ENCODE measurements at places on chromosomes 2 and 18.
A peak's percentile ranks its signal among the peaks of the same experiment; 100 is the strongest.

DNA sequence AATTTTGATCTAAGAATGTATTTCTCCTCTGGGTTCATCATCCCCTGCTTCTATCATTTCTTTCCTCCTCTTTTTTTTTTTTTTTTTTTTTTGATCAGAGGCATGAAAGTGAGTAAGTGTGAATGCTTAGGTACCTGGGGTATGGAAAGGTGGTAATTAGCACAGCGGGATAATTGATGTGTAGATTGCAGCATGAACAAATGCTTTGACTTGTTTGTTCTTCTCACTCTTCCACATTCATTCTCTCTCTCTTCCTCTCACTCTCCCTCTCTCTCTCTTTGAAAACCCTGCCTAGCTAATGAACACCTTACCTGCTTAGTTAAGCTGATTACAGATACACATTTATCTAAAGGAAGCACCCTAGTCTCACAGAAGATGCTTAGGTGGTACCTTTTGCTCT is 74.7 kb downstream of the ZEB2 start:
- DNase-seq: no peak

DNA sequence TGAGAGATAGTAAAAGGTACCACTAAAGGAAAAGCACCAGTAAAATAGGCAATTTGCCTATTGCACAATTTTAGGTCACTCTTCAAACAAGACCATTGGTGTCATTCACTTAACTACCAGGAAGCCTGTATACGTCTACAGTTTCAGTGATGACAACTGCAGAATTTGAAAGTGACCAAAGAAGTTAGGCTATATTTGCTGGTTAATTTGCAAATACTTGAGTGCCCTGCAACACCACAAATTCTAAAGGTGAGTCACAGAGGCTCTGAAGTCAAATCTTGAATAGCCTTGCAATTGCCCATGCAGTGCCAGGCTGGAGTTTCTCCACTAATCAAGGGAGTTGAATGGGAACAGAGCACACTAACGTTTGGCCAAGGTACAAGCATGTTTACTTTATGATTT is 128.7 kb upstream of the CCDC68 start:
- no peak for DNase-seq

DNA sequence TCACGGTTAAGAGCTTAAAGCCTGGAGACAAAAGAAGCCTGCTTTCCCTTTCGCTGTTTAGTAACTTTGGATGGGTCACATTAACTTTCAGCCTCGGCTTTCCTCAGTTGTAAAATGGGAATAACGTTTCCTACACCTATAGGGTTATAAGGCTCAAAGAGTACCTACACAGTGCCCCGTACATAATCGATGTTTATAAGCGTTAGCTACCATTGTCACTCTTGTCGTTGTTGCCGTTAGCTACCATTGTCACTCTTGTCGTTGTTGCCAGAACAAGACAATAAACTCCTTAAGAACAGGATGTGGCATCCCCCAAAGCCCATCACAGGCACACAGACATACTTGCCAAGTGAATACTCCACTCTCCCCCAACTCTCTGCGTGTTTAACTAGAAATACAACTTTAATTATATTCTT is 901 bp upstream of the MFSD6 start:
- peak; percentile 6 for DNase-seq

DNA sequence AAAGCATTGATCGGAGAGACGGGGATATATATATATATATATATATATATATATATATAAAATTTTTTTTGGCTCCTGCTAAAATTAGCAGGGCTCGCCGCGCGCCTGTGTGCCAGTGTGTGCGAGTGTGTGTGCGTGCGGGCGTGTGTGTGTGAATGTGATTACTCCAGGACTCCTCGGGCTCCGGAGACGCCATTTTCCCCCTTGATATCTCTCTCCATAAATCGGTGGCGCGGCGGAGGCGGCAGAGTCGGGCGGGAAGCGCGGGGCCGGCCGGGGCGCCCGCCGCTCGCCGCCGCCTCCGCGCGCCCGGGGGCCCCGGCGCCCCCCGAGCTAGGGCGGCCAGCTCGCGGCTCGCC is 795 bp upstream of the SETBP1 start:
- DNase-seq: no peak

DNA sequence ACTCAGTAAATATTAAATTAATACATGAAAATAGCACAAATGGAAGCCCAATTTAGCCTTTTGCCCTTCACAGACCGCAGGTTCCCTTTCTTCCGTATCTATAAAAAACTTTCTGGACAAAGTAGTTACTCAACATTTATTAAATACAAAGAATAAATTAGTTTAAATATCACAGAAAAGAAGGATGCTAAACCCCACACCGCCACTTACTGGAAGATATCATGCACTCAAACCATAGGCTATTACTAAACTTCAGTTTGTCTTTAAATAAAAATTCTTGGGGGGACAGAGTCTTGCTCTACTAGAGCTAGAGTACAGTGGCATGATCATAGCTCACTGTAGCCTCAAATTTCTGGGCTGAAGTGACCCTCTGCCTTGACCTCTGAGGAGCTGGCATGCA is 120.7 kb upstream of the FHL2 start:
- DNase-seq: no peak

- DNase-seq: no peak
Observed at GRCh38 chr2:195168369-195168768, 488.7 kb upstream of the SLC39A10 start.

DNA sequence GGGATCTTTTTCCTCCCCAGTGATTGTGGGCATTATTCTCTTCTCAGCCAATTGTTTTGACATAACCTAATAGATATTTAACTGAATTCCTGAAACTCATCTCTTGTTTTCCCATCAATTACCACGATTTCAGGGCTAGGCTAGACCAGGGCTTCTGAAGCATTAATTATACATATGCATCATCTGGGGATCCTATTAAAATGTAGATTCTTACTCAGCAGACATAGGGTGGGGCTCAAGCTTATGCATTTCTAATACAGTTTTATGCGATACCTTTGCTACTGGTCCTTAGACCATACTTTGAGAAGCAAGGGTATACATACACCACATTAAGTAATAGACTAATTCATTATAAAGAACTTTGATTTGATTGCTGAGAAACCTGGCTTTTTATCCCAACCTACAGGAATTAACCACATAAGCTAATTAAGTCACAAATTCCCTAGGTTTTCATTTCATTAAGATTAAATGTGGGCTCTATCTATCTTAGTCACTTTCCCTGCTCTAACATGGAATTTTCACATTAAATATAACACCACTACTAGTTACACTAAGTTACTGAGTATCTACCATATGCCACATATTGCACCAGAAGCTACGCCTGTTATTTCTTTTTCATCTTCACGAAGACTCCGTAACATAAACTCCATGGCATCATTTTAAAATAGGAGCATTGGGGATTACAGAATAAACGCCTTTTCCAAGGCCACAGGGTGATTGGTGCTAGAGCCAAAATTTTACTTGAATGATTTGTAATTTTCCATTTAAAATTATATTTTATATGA is 417.5 kb downstream of the DPP10 start:
- no peak for DNase-seq

DNA sequence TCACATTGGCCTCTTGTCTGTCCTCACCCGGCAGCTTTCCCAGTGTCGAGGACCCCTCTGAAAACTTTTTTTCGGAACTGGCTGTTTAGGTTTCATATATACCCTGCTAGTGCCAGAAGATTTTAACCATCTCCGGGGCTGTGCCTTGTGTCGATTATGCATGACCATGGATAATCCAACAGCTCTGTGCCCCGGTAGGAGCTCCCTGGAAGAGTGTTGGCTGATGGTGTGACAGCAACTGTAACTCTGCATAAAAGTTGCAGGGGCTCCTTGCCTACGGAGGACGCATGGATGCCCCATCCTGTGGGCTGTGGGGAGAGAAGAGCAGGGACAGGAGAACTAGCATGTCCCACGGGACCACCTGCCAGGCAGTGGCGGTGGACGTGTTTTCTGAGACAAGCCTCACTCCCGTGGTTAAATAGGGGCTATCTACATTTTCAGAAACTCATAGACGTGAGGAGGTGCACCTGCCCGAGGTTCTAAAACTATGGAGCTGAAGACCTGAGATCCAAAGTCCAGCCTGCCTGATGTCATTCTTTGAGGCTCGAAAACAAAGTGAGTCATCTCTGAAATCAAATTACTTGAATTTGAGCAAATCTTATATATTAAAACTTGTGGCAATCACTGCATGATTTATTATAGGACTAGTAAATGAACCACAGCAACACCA is 437.2 kb upstream of the HS6ST1 start:
- DNase-seq: no peak

DNA sequence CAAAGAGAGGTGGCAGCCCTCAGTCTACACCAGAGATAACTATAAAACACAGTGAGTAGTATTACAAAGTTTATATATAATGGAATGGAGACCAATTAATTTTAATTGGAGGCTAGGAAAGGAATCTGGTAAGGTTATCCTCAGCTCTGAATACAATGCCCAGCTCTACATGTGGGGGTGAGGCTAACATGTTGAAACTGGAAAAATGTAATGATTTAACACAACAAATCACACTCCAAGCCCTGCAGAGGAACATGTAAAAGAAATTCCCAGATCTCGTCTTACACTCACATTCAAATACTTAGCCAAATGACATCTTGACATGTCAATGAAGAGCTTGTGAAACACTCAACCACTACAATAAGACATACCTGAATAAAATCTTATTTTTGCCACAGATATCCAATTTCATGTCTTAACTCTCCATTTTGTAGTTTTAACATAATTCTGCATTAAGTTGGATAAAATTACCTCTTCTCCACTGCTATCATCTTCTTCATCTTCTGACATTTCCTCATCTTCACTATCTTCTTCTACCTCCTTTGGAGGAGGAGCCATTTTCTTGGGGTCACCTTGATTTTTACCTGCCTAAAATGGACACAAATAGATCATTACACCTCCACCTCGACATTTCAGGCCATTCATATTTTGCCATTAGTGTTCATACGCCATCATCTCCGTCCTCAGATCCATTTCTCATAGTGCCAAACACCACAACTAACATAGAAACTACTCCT is 1.4 kb downstream of the NCL start:
- DNase-seq: no peak

DNA sequence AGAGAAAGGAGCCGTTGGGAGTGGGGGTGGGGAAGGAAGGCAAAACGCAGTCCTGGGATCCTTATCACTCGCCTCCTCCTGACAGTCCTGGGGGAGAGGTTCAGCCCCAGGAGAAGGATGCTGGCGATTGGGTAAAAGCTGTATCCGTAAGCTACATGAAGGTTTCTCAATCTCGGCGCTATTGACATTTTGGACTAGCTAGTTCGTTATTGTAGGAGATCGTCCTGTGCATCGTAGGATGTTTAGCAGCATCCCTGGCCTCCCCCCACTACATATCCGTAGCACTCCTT is 511 bp upstream of the TP53I3 start:
- no peak for DNase-seq

GRCh38 chr2:161170958-161171932 is 11.0 kb downstream of the TANK start:
- DNase-seq: no peak

- no peak for DNase-seq
Observed at GRCh38 chr2:30301551-30301950, 70.2 kb downstream of the LBH start.

GRCh38 chr2:61135510-61135909 is 26.5 kb upstream of the C2orf74 start:
- no peak for DNase-seq

DNA sequence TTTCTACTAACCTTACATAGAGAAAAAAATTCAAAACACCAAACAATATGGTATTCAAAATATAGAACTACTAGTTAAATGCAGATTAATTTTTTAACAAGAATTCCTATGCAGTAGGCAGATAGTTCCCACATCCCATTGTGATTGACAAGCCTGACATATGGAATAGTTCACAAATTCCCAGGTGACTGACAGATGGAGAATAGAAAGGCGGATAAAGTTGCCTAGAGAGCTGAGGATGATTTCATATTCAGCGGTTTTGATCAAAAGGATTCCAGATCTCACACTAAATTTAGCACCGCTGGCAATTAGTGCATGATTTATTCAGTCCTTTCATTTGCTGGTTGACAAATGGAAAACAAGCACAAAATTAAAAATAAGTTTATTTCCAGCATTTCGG is 733.7 kb upstream of the POU3F3 start:
- no peak for DNase-seq

GRCh38 chr2:238905224-238905623 is 57.3 kb downstream of the TWIST2 start:
- DNase-seq: no peak

DNA sequence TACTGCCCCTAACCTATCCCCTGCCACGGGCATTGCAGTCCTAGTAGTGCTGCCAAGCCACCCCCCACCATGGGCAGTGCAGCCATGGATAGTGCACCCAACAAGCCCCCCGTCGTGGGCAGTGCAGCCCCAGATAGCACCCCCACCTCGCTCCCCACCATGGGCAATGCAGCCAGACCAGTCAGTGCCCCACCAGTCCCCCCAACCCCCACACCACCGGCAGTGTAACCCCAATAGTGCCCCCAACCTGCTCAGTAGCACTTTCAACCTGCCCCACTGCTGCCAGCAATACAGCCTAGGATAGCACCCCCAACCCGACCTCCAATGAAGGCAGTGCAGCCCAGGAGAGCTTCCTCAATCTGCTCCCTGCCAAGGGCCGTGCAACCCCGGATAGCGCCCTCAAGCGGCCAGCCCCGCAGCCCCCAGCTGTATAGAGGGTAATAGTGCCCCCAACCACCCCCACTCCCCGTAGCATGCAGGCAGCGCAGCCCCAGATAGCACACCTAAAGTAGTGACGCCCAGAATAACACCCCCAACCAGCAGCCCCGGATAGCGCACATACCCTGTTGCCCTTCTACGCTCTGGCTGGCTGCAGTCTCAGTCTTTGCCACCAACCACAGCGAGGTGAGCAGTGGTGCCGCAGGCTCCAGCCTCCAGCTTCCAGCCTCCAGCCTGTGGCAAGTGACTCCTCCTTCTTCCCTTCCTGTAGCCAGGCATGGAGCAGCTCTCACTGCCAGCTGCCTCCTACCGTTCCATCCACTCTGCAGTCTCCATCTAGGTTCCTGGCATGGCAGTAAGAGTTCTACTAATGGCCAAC is 45.4 kb upstream of the ANKRD62 start:
- DNase-seq: no peak

- no peak for DNase-seq
Observed at GRCh38 chr18:56565046-56565445, 73.3 kb downstream of the TXNL1 start.

- no peak for DNase-seq
Observed at GRCh38 chr18:62678847-62679485, 36.4 kb upstream of the PHLPP1 start.

- no peak for DNase-seq
Observed at GRCh38 chr2:238106698-238107524, 6.8 kb downstream of the ESPNL start.

- DNase-seq: no peak
Observed at GRCh38 chr2:58739033-58739432, 497.9 kb upstream of the FANCL start.

- no peak for DNase-seq
Observed at GRCh38 chr2:128169497-128169896, 78.5 kb downstream of the UGGT1 start.

Data from stimulated activated CD4-positive, alpha-beta T cell treated with anti-CD3 and anti-CD28 coated beads, Interleukin-2, amount 100 ng/mL, for 4 hours (primary cell).